Heart right ventricle (tissue), 16 donors: ENCODE measurements at places on chromosomes 13 and 19.

DNA sequence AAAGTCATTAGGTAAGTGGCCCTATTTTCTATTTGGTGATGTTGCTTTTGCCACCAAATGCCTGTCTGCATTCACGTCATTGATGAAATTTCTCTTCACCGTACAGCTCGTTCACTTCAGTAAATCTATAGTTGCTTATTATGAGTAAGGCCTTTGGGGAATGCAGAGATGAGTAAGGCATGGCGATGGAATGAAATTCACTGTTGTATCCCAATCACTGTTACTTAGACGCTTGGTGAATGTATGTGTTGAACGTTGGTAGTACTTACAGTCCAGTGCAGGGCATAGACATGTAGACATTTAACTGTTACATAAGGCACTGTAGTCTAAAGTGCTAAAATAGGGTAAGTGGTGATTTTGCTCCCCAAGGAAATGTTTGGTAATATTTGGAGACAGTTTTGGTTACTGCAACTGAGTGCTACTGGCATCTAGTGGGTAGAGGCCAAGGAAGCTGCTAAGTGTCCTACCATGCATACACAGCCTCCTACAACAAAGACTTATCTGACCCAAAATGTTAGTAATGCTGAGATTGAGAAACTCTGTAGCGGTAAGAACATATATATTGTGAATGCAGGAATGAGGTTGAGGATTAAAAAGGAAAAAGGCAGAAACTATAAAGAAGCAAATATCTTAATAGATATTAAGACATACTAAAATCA lies 5.8 kb downstream of the AKAP11 start:
- no peak for DNase-seq

DNA sequence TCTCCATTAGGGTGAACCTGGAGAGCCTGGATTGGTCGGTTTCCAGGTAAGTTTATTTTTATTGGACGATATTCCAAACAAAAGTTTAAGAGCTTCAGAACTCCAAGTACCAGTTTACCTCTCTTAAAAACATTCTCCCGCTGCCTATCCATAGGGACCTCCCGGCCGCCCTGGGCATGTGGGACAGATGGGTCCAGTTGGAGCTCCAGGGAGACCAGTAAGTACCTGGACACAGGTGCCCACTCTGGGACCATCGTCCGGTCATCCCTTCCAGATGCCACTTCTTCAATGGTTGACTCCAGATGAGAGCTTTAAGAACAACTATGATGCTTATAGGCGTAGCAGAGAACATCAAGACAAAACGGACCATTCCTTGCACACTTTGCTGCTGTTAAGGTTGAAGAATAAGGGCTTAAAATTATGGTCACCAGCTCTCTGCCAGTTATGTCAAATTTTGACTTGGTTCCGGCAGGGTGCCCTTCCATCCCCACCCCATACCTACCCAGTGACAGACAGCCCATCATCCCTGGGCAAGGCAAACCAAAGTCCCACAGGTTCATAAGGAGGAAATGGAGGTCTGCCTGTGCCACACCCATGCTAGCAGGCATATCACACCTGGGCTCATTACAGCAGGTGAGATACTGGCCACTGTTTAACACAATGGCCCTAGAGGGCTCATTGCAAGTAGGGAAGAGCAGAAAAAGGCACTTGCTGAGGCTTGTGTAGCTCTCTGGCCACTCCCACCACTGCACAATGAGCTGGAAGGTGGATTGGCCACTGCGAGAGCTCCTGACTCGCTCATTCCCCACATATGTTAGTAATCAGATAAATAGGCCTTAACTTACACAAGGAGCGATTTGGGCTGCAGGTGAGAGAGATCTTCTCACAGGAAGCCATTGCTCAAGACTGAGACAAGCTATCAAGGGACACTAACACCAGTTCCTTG lies 123.6 kb downstream of the COL4A2 start:
- no peak for DNase-seq

- DNase-seq, result no peak
These were observed 83.5 kb upstream of the ARGLU1 start for GRCh38 chr13:106651442-106651841.

GRCh38 chr13:50415428-50415827 lies 400.2 kb downstream of the KCNRG start:
- DNase-seq, result no peak

DNA sequence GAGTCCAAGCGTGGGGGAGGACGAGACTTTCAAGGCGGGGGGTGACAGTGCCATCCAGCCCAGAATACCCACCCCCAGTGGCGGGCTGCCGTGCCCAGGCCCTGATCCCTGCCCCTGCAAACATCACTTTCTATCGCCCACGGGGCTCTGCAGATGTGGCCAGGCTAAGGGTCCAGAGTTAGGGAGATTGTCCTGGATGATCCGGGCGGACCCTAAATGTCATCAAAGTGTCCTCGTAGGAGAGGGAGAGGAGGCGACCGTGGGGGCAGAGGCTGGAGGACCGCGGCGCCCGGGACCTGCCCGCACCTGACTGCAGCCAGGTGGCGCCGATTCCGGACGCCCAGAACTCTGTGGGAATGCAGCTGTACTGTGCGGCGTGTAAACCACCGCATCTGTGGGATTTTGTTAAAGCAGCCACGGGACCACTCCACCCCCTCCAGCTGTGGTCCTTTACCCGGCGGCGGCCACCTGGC lies 32.4 kb downstream of the GJA3 start:
- no peak for DNase-seq

- no peak for DNase-seq
These were observed 1022.0 kb downstream of the EFNB2 start for GRCh38 chr13:105513448-105513847.

DNA sequence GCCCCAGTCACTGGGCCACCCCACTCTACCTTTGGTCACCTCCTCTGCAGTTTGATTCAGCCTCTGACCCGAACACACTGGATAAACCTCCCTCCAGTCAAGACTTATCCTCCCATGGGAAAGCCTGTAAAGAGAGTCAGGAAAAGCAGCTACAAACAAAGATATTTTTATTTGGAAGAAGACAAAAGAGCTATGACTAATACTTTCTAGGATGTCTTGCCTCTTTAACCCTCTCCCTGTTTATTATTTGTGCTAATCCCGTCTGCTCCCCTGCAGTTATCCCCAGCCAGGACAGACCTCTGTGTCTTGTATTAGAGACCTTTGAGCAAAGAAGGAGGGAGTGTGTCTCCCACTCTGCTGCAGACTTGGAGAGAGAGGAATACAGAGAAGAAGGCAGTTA lies 178.3 kb downstream of the EFNB2 start:
- DNase-seq, result no peak

DNA sequence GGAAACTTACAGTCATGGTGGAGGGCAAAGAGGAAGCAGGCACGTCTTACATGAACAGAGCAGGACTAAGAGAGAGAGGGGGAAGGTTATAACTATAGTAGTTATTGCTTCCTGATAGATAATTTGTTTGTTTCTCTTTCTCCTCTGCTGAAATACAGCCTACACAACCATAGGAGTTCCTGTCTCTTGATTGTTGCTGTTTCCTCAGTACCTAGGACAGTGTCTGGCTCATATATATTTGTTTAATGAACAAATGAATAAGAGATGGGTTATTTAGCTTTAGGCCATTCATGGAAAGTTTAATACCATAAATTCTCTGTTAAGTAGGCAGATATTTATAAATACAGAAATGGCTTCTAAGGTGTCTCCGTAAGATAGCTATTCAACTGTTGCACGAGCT lies 95.2 kb downstream of the PCCA start:
- DNase-seq, result no peak
